D721Med (cell line): ENCODE measurements at places on chromosomes 6 and 20.

DNA sequence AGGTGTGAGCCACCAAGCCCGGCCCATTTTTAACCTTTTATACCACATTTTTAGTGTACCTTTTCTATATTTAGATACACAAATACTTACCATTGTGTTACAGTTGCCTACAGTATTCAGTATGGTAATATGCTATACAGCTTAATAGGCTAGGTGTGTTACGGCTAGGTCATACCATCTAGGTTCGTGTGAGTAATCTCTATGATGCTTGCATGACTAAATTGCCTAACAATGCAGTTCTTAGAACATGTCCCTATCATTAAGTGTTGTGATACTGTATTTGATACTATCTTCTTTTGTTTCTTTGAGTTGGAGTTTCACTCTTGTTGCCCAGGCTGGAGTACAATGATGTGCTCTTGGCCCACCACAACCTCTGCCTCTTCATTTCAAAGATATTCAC, 387.7 kb upstream of the SASH1 start:
- no peak for DNase-seq

DNA sequence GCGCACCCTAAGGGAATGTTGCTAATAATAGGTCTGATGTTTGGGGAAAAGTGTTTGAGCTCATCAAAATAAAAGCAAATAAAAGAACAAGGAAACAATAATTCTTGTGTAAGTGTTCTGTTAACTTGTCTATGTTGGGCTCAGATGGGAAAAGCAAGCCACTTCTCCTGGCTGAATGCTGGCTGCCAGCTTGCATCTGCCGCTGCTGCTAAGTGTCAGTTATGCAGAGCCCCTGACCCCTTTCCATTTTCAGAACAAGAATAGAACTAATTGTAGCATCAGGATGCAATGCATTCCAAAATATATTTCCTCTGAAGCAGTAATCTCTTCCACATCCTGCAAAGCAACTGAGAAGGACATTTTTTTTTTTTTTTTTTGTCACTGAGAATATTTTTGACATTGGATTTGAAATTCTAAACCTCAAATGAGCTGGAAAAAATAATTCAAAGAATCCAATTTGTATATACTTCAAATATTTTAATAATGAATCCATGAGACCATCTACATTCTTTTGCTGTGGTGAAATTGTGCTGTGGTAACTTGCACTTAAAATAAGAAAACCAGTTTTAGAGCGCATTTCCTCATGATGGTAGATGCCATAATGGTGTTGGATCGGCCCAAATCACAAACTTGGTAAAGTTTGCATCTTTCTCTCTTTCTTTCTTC, 43.9 kb upstream of the DEK start:
- no peak for DNase-seq

DNA sequence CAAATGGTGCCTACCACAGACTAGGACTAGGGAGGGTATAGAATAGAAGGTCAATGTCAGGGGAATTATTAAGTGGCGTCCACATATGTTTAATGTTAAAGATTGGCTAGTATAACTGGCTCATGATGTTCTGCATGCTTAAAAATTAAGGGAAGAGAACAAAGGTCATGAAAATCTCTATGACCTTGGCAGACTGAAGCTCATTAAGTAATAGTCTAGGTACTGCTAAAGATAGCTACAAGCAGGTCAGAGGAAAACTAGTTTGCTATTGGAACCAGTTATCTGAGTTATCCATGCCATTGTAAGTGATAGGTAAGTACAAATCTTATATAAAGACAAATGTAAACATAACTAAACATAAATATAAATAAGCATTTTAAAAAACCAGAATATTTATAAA, 32.9 kb upstream of the PRSS35 start:
- no peak for DNase-seq

DNA sequence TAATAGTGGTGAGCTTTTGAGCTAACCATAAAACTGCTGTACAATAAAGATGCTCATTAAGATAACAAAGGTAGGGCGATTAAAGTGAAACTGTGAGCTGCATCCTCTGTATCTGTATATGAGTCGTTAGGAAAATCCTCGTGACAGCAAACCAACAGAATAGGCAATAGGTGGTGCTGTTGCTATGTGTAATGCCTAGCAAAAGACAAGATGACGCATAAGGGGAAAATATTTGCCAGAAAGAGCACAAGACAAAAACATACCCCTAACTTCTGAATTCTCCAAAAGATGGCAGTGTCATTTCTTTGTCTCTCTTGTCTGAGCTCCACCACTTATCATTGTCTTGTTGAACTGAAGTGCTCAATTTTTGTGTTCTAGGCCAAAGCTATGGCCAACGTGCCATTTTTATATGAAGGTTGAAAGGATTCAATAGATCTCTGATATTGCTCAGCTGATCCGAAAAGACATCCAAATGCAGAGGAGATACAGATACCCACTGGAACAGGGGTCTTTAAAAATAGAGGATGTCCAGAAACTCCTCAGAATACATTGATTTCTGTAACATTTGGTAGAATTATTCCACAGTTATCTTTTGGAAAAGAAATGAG, 56.3 kb upstream of the ANKEF1 start:
- DNase-seq = no peak

DNA sequence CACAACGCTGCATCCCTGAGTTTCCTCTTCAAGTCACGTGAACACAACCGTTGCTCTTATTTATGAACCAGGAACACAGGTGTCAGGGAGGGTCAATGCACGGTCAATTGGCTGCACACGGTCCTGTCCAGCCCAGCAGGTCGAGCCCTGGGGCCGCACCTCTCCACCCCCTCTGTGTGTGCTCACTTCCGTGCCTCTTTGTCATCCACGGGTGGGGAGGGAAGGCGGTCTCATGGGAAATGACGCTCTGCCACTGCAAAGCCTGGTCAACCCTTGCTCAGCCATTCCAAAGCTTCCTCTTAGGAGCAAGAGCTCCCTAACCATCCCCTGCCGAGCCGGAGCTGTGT, 38.7 kb downstream of the DACT2 start:
- no peak for DNase-seq
